ENCODE measurements at places on chromosomes 12 and 14.

GRCh38 chr14:22630486-22630885 lies 13.7 kb downstream of the OR6J1 start:
- DNase-seq: no peak

GRCh38 chr12:29201296-29201695 lies 52.2 kb downstream of the FAR2 start:
- DNase-seq: no peak

GRCh38 chr12:132238488-132238854 lies 90.9 kb downstream of the GALNT9 start:
- no peak for DNase-seq

DNA sequence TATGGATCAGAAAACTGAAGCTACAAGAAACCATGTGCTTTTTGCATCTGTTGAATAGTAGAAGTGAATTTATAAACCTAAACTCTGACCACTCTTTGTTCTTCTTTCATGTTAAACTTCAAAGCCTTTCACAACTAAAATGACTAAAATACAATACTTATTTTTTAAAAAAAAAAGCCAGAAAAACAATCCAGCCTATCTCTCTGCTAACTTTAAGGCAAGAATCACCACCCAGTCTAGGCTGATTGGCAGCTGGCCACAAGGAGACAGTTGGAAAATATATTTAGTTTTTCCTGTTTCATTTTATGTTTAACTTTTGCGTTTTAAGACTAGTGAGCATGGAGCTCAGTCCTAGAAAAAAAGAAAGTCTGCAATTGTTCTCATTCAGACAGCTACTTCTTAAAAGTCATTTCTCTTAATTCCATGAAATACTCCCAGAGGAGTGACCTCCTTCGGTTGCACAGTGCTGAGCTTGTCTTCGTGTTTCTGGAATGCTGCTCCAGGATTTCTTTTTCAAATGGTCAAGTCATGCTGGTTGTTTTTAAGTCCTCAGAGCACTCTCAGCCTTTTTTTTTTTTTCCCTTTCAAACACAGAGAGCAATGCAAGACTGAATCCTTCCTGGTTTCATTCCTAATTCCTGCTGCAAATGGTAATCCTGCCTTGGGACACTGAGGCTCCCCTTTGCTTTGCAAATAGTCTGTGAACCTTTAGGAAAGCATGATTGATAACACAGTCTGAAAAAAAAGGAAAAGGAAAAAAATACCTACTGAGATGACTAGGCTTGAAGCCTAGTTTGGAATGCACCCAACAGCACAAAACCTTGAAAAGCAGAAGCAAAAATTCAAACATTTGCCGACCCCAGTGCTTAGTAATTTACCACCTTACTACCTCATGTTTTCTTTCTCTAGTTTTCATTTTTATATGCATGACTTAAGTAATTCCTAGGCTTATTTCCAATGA lies 233.3 kb upstream of the DAAM1 start:
- no peak for DNase-seq

GRCh38 chr14:55256586-55256985 lies 14.6 kb upstream of the FBXO34 start:
- DNase-seq: no peak

DNA sequence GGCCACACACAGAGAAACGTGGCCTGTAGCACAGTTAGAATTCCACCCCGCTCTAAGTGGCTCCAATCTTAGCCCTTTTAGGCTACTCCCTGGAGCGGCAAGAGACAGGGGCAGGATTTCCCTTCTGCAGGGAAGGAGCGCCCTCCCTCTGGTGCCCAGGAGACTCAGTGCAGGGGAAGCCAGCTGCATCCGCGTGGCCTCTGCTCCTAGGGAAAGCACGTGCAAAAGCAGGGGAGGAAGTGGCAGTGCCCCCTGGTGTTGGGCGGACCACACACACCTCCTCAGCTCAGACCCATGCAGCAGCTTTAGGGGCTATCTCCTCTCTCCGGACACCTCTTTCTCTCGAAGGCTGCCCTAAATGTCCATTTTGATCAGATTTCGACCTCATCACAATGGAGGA lies 50.0 kb downstream of the SPRING1 start:
- no peak for DNase-seq

GRCh38 chr12:129049917-129050316 lies 196.6 kb downstream of the GLT1D1 start:
- DNase-seq: no peak

- no peak for DNase-seq
These were observed 19.5 kb downstream of the COCH start for GRCh38 chr14:30893819-30894218.

DNA sequence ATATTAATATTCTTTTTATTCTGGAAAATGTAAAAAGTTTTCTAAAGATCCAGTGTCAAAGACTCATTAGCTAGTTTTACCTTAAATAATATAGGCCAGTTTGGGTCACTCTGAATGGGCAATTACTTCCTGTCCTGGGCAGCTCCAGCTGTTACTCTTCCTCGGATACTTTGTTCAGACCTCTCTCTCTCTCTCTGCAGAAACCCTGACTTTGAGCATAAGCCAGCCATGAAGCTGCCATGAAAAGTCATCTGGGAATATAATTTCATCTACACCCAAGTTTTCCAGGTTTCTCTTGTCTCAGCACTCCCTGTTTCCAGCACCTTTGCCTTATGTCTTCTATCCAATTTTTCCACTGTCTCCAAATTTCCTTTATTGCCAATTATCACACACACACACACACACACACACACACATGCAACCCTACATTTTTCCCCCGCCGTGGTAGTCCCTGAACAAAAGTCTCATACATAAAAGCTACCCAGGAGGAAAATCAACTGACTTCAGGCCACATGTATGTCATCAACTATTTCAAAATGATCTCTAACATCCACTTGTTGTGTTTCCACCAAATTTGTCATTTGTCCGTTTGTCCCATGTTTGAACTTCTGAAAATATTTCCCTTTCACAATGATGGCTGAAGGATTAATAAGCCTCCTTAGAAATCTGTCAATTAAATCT lies 318.1 kb downstream of the SSPN start:
- no peak for DNase-seq

- no peak for DNase-seq
These were observed 25.3 kb upstream of the TMEM106C start for GRCh38 chr12:47938093-47938492.

- no peak for DNase-seq
These were observed 32.9 kb upstream of the SYCP3 start for GRCh38 chr12:101772012-101772775.

DNA sequence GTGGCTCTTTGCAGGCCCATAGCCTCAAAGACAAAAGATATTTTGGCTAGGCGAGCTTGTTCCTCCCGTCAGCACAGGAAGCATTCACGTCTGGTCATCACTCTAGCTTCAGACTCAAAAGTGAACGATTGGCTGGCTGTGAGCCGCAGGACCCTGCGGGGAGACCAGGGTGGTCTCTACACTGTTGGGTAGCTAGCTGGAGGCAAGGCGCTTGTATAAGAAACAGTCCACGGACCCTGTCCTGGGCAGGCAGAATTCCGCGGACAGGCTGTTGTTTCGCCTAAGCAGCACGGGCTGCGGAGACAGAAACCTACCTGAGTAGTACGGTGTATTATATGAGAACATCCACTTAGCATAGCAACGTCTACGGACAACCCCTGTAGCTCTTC lies 29.6 kb downstream of the WBP11 start:
- DNase-seq: no peak

DNA sequence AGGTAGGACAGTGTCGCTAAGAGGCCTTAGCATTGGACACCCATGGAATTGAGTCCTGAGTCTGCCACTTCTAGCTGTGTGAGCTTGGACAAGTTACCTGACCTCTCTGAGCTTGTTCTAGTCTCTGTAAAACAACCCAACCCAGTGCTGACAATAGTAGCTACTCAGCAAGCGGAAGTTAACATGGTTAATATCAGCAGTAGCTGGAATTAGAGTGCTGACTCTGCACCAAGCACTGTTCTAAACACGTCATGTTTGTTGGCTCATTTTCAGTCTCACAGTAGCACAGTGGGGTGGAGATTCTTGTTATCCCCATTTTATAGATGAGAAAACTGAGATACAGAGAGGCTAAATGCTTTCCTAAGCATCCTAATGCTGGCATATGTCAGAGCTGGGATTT lies 47.5 kb upstream of the RIN3 start:
- DNase-seq: no peak

- DNase-seq: no peak
These were observed 11.8 kb upstream of the OR6S1 start for GRCh38 chr14:20652996-20653975.

DNA sequence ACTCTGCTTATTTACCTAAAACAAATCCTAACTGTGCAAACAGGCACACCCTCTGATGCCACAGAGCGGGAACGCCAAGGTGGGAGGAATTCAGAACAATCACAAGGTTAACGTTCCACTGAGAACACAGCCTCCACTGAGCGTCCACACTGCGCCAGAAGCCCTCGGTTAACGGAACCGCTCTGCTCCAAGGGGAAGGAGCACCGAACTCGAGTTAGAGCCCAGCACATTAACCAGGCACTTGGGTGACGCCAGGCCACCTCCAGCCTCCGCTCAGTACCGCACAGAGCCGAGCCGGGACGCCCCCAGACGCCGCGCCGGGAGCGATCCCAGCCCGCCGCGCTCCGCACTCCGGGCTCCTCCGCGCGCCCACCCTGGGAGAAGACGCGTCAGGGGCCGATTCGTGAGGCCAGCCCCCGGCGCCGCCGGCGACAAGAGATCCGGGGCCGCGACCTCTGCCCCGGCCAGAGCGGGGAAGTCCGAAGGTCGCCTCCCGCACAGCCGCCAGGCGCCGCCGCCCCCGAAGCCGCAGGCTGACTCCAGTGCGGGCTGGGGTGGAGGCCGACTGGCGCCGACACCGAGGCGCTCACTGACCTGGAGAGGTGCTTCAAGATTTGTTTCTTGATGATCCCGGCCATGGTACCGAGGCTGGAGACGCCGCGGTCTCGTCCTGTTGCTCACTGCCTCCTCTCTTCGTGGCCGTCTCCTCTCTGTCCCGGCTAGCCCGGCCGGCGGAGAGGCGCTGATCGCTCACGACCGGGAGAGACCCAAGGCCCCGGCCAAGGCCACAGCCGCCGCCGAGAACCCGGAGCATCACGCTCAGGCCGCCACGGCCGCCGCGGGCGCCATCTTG lies 450 bp downstream of the BLTP3B start:
- no peak for DNase-seq

DNA sequence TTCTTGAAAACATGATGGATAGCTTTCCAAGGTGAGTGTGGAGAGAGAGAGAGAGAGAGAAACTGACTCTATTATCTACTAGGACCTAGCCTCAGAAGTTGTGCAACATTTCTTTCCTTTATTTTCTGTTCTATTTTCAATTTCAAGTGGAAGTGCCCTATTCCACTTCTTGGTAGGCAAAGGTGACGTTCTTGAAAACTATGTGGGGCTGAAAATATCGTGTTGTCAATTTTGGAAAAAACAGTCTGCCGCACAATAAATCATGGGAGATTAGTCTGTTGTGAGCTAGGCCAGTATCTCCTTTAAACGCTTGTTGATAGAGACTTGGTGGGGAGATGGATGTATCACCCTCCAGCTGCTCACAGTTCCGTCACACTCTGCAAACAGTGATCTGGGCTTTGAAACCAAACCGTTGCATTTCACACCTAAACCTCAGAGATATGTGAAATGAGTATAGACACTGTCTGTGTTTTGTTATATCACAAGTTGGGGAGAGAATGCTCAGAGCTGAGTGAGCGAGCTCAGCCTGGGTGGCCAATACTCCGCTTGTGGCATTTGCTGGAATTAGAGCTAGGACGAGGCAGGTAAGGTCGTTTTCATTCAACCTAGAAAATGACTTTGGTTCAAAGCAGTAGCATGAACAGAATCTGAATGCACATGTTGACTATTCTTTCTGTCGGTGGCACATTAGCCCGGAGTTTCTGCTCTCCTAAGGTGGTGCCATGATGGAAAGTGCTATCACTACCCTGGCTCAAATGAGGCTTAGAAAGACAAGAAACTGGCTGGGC lies 75.1 kb upstream of the ST8SIA1 start:
- DNase-seq: no peak

DNA sequence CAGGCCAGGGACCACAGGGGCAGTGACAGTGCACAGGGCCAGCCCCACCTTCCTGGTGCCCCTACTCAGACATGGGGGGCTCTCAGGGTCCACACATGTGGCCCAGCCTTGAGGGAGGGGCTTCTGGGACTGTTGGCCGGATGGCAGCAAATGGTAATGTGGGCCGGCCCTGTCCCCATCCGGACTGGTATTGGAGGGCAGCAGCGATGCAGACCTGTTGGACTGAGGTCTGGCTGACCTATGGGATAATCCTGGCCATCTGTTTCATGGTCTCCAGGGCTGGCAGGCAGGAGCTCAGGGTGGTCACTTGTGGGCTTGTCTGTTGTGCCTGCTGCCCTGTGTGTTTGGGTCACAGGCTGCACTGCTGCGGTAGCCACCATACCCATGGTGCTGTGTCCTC lies 387.5 kb downstream of the TMEM121 start:
- no peak for DNase-seq

- DNase-seq: no peak
These were observed 16.0 kb downstream of the AMDHD1 start for GRCh38 chr12:95959107-95959506.

DNA sequence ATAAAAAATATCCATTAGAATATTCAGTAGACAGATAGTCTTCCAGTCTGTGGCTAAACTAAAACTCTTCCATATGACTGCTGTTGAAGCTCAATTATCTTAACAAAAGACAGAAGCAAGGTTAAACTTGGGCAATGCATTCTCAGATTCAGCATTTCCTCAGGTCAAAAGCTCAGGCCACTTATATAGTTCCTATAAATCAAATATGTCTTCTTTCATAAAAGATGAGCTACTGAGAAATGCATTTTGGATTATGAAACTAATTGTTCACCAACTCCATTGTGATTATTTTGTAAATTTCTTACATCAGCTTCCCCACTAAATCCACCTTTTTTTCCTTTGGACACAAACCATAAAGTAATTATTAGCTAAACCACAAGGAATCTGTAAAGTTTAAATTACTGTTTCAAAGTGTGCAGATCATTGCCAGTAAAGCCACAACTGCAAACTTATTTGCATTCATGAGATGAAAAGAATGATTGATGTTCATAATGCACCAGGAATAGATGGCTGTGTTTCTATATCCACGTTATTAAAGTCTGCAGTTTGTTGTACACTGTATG lies 224.4 kb downstream of the FBXL14 start:
- DNase-seq: no peak

All from non-pigmented ciliary epithelial cell (primary cell).